ENCODE measurements at places on chromosomes 1 and 21.

DNA sequence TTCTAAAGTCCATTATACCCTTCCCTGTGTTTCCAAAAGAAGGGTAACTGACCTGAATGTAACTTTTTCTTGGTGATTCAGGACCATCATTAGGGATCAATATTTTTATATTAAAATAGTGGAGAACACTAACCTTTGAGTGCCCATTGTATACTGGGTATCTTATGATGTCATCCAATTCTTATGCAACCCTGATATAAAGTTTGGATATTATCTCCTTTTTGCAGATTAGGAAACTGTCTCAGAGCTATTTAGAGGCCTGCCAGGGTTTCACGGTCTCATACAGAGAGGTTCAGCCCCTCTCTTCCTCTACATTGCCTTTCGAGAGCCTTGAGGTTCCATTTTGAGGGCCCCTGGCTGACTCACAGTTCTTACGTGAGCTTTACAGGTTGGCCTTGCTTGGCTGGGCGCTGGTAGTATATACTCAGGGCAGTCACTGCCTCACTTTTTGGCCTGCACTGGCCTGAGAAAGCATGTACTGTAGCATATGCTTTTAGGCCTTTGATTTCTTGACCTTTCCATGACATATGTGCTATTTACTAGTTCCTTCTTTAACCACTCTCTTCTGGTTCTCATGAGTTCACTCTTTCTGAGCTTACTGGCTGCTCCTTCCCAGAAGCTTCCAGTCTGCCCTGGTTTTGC is 15.7 kb upstream of the FOXO6 start:
- no peak for DNase-seq

DNA sequence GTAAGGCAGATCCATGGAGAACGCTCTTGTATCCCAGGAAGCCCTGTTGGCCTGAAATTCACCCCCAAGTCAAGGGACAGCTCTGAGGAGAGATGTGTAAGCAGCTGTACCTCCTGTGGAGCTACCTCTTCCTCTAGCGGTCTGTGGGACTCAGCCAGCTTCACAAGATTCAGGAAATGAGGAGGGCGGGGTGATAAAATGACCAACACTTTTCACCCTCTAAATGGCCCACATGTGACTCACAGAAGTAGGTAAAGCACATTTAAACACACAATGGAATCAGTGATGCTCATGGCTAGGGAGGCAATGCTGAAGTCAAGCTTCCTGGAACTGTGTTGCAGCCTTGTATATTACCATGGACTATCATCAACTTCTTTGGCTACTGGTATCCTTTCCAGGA is at the start of gene SH2D1B:
SH2D1B (minus strand) TSS at position 135 of the 400 bp plus-strand sequence; CDS start at position 15, 120 bp downstream.
- DNase-seq, result no peak

DNA sequence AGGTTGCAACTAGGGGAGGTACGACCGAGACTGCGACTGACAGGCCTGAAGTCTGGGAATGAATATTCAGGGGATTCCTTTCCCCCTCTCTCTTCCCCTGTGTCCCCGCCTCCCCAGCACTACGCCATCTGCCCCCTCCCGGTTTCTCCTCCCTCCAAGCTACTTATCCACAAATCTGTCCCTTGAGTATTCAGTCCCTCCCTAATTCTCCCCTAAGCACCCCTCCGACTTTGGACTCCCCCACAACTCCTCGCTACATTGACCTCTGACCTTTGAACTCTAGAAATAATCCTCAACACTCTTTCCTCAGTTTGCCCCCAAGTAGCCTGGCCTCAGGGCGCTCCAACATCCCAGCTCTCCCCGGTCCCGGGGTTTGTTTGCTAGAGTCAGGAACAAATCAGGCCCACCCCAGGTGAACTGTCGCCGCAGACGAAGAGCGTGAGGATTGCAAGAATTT is 393 bp downstream of the LYSMD1 start:
- peak; percentile 79 for DNase-seq

- DNase-seq, result no peak
Observed at GRCh38 chr1:161933592-161934588, 89.8 kb downstream of the OLFML2B start.

GRCh38 chr1:93033785-93034184 is 45.3 kb upstream of the MTF2 start:
- no peak for DNase-seq

- DNase-seq, result no peak
Observed at GRCh38 chr1:33895976-33896375, 32.1 kb downstream of the HMGB4 start.

DNA sequence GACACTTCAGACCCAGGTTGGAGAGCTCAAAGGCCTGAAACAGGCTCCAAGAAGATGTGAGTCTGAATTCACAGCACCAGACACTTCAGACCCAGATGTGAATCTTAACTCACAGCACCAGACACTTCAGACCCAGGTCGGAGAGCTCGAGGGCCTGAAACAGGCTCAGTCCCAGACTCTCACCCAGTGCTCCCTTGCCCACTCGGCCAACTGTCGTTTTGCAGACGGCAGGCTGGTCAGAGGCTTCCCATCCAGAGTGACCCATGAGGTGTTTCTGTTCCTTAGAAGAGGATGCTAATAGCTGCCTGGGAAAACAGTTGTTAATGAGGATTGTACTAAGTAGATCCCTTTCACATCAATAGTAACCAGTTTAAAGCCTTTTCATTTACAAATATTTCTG is 88.4 kb downstream of the ADARB1 start:
- no peak for DNase-seq

DNA sequence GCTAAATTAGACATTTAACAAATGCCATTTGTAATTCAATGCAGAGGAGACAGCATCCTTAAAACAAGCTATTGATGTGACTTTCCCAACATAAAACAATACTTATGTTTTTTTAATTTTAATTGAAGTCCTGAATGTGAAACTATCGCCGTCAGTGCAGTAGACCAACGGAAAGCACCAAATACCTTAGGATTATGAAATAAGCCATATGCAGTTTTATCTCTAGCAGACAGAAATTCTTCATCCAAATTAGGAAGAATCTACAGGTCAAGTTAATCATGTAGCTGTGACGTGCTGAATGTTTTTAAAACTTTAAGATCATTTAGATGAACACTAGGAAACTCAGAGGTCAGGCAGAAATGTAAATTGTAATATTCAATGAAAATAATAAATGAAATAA is 714 bp upstream of the ST6GALNAC5 start:
- DNase-seq, result peak; percentile 60

GRCh38 chr1:173190101-173190936 is 16.8 kb downstream of the TNFSF4 start:
- peak; percentile 74 for DNase-seq

- no peak for DNase-seq
Observed at GRCh38 chr1:239739919-239740318, 351.8 kb upstream of the FMN2 start.

All from adipocyte (in vitro differentiated cells).